Uterus (tissue), 4 donors: ENCODE measurements at places on chromosomes 16 and 17.

- DNase-seq = no peak
Measured at GRCh38 chr16:55154956-55155355, 169.0 kb upstream of the IRX6 start.

- no peak for DNase-seq
Measured at GRCh38 chr16:56199164-56199563, 7.9 kb downstream of the GNAO1 start.

- no peak for DNase-seq
Measured at GRCh38 chr17:11986942-11987329, 10.3 kb downstream of the ZNF18 start.

DNA sequence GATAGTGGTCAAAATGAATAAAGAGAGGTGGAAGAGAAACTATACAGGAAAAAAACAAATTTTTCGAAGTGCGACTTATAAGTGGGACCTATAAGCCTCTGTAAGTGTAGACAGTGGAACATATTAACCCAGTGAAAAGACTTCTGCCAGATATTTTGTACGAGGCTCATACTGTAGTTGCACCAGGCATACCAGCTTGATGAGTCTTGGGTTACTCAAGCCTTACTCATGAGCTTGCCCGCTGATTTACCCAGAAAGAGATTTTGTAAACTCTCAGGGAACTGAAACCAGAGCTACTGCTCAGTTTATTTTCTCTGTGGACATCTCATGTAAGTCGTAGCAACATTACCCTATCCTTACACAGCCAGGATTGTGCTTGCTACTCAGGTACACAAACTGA, 708.0 kb upstream of the SOX9 start:
- no peak for DNase-seq

- DNase-seq = no peak
Measured at GRCh38 chr16:1357906-1358566, 6.3 kb downstream of the GNPTG start.

GRCh38 chr17:61289408-61290385, 109.9 kb upstream of the TBX2 start:
- no peak for DNase-seq

DNA sequence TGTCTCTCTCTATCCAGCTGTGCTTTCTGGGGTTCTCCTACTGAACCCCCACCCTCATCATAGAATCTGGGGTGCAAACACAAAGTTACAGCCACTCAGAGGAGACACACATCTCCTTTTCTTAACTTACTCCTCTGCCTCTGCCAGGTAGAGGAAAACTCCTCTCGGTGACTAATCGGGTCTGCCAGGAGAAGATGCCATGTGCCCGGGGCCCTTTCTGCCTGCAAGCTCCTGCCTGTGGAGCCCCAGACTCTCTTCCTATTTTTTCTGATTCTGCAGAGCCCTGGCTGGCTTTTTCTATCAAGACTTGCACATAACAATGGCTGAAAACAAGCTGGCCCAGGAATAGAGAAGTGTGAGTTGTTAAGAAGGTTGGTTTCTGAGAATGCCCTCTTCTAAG, 10.4 kb downstream of the SLC6A4 start:
- no peak for DNase-seq

GRCh38 chr17:28827672-28828071, 14.9 kb downstream of the FAM222B start:
- no peak for DNase-seq

- no peak for DNase-seq
Measured at GRCh38 chr17:75109046-75109406, 743 bp upstream of the ARMC7 start.

- no peak for DNase-seq
Measured at GRCh38 chr17:39763051-39763820, 25.5 kb downstream of the GRB7 start.

DNA sequence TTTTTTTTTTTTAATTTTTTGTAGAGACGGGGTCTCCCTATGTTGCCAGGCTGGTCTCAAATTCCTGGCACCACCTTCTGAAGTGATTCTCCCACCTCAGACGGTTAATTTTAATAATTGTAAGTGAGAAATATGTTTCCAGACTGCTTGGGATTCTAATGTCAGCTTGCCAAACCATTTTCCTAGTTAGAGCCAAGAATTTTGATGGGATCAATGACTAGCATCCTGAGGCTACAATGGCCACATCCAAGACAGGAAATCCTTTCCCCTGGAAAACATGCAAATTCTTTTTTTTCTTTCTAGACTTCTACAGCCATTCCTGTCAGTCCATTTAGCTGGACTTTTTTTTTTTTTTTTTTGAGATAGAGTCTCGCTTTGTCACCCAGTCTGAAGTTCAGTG, 32.6 kb downstream of the IGF2BP1 start:
- DNase-seq = no peak
